ENCODE measurements at places on chromosomes 7 and 10. TPM values are rescaled to one million over a fixed set of nuclear protein-coding genes. Genes with fewer than 3 reads are reported as not detected.

The OR13A1 gene
- total RNA-seq: not detected

The KAZALD1 gene
- total RNA-seq: 0.47 TPM

The EPDR1 gene
- total RNA-seq: not detected

The HPSE2 gene
- total RNA-seq: not detected

The CFAP69 gene
- not detected for total RNA-seq

The PLXNA4 gene
- total RNA-seq: 5.9 TPM

The PNLIPRP2 gene
- not detected for total RNA-seq

The PCLO gene
- total RNA-seq: not detected

The CALML3 gene
- not detected for total RNA-seq

The GRID2IP gene
- 0.10 TPM for total RNA-seq

The ANKRD30A gene
- not detected for total RNA-seq

The LEP gene
- total RNA-seq: not detected

The ARHGEF35 gene
- 3.6 TPM for total RNA-seq

The OPN4 gene
- total RNA-seq: not detected

The LLCFC1 gene
- not detected for total RNA-seq

The TMEM176A gene
- not detected for total RNA-seq

The TMEM229A gene
- total RNA-seq: not detected

The RAMP3 gene
- not detected for total RNA-seq

The SPDYE8 gene
- not detected for total RNA-seq

The PVRIG gene
- 72.8 TPM for total RNA-seq

The SEC24C gene
- 135 TPM for total RNA-seq

The FRAT1 gene
- 4.8 TPM for total RNA-seq

The ZNF425 gene
- 1.1 TPM for total RNA-seq

The TMEM236 gene
- total RNA-seq: 0.02 TPM

The LAMB1 gene
- total RNA-seq: not detected

The NCF1 gene
- 0.96 TPM for total RNA-seq

The IFIT1B gene
- total RNA-seq: not detected

The MMS19 gene
- total RNA-seq: 73.6 TPM

The RBM20 gene
- 0.27 TPM for total RNA-seq

The PLXDC2 gene
- 0.10 TPM for total RNA-seq

The SLC26A5 gene
- not detected for total RNA-seq

The AZGP1 gene
- total RNA-seq: not detected

The JAKMIP3 gene
- total RNA-seq: 1.1 TPM

The CCDC172 gene
- not detected for total RNA-seq

The GNG11 gene
- total RNA-seq: not detected

The EIF4EBP2 gene
- 48.4 TPM for total RNA-seq
